Activated T-cell treated with anti-CD3 and anti-CD28 coated beads for 1 hour (primary cell): ENCODE measurements at places on chromosomes 2 and 18.

DNA sequence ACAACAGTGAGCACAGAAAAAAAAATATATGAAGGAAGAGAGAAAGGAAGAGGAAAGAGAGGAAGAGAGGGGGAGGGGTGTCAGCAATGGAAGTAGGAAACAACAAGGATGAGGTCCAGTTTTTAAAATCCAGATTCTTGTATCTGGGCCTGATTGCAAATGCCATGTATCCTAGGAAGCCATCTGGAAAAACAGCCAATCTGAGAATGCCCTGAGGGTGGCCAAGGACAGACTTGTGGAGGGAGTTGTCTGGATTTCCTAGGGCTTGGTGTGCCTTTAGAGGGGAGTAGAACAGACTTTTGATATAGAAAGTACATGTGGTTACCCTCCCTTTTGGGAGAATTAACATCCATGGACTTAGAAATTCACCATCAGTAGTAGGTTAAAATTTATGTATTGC is 47.1 kb downstream of the PRKCE start:
- DNase-seq, result no peak

DNA sequence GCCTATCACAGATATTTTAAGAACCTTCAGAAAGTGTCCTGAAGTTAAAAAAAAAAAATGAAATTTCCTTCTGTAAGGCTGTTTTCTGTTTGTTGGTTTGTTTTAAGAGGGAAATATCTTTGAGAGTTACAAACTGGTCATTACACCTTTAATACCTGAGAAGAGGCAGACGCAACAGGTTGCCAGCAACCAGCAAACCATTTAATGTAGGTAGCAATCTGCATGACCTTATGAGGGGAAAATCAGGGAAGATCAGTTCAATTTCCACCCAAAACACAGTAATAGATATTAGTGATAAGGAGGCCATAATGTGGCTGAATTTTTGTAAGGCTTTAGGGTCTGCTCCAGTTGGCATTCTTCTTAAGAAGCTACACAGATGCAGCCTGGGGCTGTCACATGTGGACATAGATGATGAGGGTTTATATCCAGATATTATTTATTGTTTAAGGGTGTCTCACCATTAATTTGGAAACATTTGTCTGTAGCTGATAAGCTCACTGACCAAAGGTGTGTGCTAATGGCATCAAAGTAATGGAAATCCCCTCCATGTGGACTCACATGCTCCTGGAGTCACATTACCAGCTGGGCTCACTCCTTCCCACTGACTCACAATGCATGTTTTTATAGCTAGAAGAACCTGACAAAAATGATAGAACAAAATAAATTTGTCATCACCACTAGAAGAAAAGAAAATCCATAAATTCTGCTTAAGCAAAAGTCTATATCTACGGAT is 83.5 kb upstream of the DTNA start:
- DNase-seq, result no peak

- no peak for DNase-seq
Observed at GRCh38 chr2:200125444-200126284, 170.3 kb downstream of the MAIP1 start.

- DNase-seq, result no peak
Observed at GRCh38 chr2:189609853-189610252, 29.3 kb upstream of the SLC40A1 start.

DNA sequence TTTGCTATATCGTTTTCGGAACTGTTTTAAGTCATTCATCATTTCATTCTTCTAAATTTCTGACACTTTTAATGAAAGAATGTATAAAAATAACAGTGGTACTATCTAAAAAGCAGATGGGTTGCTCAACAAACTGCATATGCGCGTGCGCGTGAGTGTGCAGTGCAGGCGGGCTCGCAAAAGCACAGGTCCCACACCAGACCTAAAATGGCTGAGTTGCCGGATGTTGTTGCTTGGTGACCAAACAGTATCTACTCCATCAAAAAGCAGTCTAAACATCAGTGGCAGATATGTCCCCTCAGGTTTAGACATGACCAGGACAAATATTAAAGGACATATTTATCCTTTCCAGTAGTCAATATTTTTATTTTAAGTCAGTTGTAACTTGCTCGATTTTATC is 5.1 kb downstream of the NOL4 start:
- no peak for DNase-seq

- DNase-seq, result no peak
Observed at GRCh38 chr2:78749638-78750037, 275.9 kb upstream of the REG3G start.

GRCh38 chr2:47798631-47799030 is 15.7 kb downstream of the MSH6 start:
- no peak for DNase-seq

DNA sequence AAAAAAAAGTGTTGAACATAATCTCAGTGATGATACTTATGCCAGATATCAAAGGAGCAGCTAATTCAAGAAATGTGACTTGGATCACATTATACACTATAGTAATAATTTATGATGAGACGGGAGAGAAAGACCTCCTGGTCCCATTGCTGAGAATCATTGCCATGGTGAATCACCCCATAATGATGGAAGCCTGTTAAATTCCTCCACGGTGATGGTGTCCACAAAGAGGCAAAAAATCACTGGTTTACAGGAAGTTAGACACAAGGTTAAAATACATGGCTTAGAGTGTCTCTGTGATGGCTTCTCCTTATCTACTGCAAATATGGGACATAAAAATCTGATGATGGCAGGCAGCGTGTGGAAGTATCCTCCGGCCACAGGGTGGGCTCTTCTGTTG is 210.0 kb downstream of the CDH2 start:
- no peak for DNase-seq

GRCh38 chr2:39304200-39304599 is 60.4 kb upstream of the CDKL4 start:
- no peak for DNase-seq

DNA sequence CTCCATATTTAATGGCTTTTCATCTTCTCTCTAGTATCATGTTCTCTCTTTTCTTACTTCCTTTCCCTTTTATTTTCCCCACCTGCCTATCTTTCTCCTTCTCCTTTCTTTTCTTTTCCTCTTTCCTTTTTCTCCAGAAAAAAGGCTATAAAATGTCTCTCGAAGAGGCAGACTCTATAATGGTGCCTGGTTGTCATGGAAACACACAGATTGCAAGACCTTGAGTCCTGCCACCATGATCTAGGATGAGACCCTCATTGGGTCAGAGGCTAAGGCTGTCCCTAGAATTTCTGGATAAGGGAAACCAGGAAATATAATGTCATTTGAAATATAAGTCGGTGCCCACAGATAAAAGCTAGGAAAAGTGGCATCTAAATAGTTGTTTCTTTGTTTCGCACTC is 36.5 kb upstream of the LHCGR start:
- DNase-seq, result no peak

GRCh38 chr18:34258176-34258575 is 33.5 kb upstream of the NOL4 start:
- DNase-seq, result no peak

- no peak for DNase-seq
Observed at GRCh38 chr2:12486205-12487118, 230.3 kb upstream of the TRIB2 start.

- DNase-seq, result no peak
Observed at GRCh38 chr2:64243081-64244036, 99.1 kb upstream of the PELI1 start.

DNA sequence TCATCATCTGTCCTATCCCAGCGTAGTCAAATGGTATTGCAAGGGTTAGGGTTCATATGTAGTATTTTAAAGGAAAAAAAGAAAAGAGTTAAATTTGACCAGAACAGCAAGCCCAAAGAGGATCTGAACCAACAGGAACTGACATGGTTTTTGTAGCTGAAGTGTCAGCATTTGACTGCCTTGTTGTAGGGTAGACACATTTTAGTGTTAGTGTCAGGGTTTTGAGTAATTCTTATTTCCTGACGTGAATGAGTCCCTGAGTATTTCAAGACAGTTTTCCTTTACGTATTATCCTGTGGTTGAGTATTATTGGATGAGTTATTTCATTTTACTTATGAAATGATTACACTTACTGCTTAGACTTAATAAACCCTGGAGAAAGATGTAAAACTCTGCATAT is 173.3 kb upstream of the ZEB2 start:
- no peak for DNase-seq

GRCh38 chr18:79690586-79691482 is 11.2 kb downstream of the CTDP1 start:
- no peak for DNase-seq

DNA sequence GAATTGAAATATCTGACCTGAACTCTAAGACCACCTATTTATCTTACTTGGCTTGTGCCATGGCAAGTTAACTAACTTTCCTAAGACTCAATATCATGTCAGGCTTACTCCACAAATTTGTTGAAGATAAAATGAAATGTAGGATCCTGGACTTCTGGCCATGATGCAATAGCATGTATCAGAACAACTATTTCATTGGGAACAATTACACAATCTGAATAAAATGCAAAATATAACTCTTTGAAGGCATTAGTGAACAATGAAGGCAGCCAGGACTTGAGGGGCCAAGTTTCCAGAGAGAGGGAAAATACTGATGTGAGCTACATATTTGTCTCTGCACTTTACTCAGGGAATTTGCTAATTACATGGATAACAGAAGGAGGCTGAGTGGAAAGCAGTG is 476.5 kb upstream of the ACVR2A start:
- DNase-seq, result no peak
